CD4-positive, alpha-beta T cell treated with Interleukin-10 for 1 hour (primary cell): ENCODE measurements at places on chromosomes 5 and 9.

GRCh38 chr9:89748831-89749499, 144.2 kb downstream of the GADD45G start:
- no peak for DNase-seq

DNA sequence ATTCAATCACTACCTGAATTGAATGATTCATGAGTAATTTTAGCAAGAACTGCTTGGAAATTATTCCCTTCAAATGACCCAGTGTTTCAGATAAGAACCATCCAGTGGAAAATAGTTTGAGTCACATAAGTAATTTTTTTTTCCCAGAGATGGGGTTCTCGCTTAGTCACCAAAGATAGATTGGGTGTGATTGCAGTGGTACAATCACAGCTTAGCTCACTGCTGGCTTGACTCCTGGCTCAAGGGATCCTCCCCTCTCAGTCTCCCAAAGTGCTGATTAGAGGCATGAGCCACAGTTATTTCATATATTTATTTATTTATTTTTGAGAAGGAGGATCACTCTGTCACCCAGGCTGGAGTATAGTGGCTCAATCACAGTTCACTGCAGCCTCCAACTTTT, 574.5 kb upstream of the ARRDC3 start:
- no peak for DNase-seq

DNA sequence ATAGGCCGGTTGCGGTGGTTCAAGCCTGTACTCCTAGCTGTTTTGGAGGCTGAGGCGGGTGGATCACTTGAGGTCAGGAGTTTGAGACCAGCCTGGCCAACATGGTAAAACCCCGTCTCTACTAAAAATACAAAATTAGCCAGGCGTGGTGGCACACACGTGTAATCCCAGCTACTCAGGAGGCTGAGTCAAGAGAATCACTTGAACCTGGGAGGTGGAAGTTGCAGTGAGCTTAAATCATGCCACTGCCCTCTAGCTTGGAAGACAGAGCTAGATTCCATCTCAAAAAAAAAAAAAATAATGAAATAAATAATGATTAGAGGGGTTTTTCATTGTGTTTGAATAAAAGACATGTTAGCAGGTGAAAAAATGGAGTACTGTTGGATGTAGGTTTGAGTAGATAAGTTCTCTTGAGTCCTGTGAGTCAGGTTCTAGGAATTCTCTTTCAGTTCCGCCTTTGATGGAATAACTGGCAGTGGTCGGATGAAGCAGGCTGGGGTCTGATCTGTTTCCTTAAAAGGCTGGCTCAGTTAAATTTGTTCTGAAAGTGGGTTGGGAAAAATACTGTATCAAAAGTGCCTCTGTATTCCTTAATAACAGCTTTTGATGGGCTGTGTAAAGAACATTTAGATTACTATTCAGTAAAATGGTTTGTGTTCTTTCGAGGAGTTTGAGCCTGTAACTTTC, 73.2 kb downstream of the AOPEP start:
- DNase-seq = no peak

- no peak for DNase-seq
Measured at GRCh38 chr5:158820891-158821290, 278.8 kb downstream of the EBF1 start.

DNA sequence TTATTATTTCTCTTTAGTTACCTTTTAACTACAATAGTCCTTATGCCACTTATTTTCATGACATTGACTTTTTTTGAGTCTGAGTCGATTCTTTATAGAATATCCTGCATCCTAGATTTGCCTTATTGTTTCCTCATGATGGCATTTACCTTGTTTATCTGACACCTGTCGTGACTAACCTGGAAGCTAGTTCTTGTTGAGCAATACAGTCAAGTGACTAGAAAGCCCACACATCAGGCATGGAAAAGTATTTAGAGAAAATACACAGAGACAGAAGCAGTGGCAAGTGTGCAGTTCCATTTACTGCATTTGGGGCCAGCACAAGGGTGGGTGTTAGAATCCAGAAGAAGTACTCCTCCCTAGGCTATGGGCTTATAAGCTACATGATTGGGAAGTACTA, 97.8 kb downstream of the ERMP1 start:
- no peak for DNase-seq

GRCh38 chr5:177299697-177300096, 3.8 kb downstream of the RAB24 start:
- no peak for DNase-seq

- DNase-seq = no peak
Measured at GRCh38 chr9:3268223-3268622, 257.6 kb downstream of the RFX3 start.

- no peak for DNase-seq
Measured at GRCh38 chr5:157263496-157264090, 2.3 kb upstream of the CYFIP2 start.

GRCh38 chr5:122200450-122200849, 71.1 kb downstream of the ZNF474 start:
- DNase-seq = no peak

DNA sequence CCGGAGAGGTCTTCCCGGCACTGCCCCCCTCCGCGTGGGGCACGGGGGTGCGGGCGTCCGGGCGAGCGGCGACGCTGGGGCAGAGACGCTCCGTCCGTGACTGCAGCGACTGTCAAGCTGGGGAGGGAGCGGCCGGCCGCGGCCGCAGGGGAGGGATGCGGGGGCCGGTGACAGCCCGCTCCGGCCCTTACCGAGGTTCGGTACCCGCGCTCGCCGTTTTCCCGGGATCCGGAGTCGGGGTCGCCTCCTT, 400 bp downstream of the KDM4C start:
- DNase-seq = no peak

- DNase-seq = no peak
Measured at GRCh38 chr9:91117959-91118703, 243.6 kb downstream of the AUH start.

DNA sequence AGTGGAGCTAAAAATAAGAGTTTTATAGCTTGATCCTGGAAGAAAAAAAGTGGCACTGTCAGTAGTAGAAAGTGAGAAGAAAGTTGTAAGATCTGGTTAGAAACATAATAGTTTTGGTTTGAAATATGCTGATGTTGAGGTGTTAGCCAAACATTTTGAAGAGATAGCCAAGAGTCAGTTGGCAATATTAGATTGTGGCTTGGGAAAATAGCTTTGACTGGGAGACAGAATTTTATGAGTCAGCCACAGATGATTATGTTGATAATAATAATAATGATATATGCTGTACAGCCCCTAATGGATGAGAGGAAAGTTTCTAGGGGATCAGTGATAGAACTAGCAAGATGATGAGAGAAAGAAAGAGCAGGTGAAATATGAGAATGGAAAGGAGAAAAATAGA, 12.4 kb upstream of the CDH18 start:
- DNase-seq = no peak

GRCh38 chr5:33725806-33726205, 166.0 kb downstream of the ADAMTS12 start:
- DNase-seq = no peak

DNA sequence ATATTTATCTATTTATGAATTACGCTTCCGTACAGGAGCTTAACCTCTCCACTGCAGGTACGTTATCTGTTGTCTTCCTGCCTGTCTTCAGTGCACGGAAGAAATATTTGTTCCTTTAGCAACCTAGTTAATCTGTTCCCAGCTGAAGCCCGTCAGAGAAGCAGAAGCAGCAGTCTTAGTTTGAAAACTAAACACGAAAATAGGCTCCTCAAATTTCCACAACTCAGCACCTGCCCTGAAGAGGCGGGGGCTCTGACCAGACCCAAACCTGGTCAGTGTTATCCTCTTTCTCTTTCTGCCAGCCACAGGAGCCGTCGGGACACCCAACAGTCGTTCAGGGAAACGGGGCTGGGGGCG, 462 bp downstream of the NUDCD2 start:
- no peak for DNase-seq

DNA sequence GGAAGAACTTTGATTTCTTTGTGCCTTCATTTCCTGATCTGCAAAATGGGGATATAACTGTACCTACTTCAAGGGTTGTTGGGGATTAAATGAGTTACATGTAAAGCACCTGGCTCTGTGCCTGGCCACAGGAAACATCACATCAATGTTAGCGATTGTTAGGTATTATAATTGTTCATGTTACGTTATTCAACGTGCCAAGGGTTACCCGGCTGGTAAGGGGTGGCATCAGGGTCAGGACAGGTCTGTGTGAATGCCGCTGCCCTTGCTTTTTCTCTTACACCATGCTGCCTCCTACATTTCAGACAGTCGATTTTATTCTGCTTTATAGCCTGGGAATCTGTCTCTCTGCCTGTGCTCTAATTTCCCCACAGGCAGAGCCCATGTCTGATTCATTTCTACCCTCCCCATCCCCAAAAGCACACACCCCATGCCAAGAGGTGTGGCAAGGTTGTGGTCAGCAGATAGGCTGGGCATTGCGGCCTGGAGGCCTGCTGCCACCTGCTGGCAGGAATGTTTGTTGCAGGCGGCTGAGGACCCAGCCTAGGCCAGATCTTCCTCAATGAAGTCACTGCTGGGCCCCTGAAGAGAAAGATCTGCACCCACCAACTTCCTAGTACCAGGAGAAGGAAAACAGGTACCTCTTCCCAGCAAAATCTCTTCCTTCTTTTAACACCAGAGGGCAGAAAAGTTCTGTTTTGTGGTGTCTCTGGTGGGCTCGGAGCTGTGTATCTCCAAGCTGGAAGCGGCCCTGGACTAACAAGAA, 5.3 kb downstream of the ANKS6 start:
- DNase-seq = peak; percentile 68

DNA sequence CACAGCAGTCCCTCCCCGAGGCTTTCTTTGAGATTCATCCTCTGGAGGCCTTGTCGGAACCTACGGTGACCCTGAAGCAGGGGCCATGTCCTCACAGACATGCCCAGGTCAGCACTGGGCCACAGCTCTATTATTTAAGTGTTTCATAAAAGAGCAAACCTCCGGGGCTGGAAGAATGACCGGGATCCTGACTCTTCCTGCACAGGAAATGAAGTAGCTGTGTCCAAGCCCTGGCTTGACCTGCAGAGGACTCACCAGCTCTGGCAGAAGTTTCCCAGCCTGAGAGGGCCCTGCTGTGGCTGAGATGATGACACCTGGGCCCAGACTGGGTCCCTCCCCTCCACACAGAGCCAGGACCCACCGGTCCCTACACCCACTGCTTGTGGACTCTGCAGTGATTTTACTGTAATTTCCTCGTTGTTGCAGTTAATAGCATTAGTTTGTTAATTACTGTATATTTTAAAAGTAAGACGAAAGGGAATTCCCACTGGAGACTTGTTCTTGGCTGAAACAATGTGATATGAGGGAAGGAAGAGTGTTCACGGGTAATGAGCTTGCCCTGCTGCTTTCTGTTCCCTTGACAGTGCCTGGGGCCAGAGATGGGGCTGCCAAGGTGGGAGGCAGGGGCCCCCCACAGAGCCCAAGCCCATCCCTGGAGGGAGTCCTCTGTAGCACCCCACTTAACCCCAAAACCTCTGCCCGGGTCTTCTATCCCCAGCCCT, 72.2 kb downstream of the PCDH1 start:
- DNase-seq = no peak

- DNase-seq = no peak
Measured at GRCh38 chr5:40206030-40206429, 473.7 kb upstream of the PTGER4 start.

DNA sequence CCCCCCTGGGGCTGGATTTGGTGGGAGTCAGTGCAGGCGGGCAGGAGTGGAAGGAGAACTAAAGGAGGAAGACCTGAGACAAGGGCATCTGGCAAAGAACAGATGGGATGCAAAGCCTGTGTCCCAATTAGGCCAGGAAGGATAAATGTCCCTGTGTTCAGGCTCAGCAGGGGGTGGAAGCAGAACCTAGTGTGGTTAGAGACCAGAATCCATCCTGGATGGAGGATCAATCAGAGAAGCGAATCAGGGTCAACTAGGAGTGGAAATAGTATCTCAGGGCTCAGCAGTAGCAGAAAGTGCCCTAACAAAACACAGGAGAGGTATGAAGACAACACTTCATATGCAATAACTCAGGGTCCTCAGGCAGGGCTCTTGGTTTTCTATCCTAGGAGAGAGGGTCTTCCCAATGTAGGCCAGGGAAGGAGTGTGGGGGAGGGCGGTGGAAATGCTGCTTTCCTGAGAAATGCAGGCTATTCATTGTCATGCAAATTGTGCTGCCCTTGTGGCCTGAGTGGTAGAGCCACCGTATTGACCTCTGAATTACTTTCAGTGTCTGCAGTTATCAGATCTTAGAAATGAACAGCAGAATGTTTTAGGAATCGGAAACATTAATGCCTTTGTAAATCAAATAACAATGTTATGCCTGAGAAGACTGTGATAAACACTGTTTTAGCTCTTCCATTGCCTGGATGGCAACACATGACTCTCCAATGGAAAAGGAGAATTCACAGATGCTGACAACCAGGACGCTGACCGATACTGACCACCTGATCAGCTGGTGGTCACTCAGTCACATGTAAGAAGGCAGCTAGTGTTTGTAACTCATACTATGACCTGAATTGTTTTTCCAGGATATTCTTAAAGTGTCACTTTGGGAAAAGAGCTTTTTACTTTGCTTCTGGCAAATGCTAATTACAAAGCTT, 323.6 kb downstream of the SEMA5A start:
- no peak for DNase-seq

DNA sequence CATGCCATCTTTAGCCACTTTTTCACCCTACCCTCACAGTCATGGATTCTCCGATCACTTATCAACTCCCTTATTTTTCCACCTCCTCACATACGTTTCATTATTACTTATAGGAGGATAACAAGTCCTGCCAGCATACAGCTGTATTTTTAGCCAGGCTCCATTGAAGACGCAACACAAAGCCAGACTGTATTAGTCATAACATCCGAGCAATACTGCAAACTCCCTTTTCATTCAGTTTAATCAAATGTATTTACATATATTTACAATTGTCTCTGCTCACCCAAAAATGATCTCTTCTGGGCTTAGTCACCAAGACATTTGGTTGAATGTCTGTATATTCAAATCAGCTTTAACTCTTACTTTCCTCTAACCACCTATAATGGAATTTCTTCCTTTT, 126.4 kb upstream of the PRLR start:
- DNase-seq = no peak

DNA sequence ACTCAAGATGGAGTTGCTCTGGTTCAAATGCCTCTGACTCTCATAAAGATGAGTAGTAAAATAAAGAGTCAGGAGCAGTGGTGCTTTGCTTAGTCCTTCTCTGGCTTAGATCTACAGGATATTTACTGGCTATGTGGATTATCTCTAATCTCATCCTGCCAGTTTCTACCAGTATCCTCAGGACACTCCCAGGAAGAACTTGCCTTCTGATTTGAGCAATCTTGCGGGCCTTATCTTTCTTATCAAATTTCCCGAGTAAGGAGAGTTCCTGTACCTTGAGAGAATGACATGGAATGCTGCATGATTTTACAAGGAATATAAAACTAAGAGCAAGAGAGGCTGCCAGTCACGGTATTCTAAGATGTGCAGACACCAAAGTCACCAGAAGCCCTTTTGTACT, 364.0 kb downstream of the ARHGEF28 start:
- DNase-seq = no peak

GRCh38 chr9:110880189-110880588, 158.1 kb downstream of the LPAR1 start:
- no peak for DNase-seq

- DNase-seq = no peak
Measured at GRCh38 chr9:111297066-111297824, 32.8 kb downstream of the OR2K2 start.
